ENCODE measurements at places on chromosomes 16 and 17.
A peak's percentile ranks its signal among the peaks of the same experiment; 100 is the strongest.

DNA sequence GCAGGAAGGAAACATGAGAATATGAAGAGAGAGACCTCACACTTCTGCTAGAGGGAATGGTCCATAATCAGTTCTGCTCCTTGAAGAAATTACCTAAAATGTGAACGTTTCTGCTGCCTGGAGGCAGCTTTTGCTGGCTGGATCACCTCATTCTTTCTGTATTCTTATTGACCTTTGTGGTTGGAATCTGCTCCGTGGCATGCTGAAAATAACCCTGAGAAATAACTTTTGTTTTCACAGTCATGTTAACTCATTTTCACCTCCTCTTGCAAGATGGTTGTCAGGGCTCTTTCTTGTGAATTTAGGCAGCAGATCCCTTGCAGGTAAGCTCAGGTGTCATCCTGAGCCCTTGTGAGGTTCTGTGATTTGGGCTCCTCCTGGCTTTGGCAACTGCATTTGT lies 70.2 kb downstream of the IRF8 start:
- DNase-seq, result no peak

GRCh38 chr17:29619251-29619650 lies 3.5 kb downstream of the CORO6 start:
- DNase-seq, result no peak

GRCh38 chr16:25633549-25633948 lies 58.2 kb upstream of the HS3ST4 start:
- DNase-seq, result no peak

- DNase-seq, result peak; percentile 83
These were observed 57.5 kb downstream of the BEAN1 start for GRCh38 chr16:66484453-66485213.

DNA sequence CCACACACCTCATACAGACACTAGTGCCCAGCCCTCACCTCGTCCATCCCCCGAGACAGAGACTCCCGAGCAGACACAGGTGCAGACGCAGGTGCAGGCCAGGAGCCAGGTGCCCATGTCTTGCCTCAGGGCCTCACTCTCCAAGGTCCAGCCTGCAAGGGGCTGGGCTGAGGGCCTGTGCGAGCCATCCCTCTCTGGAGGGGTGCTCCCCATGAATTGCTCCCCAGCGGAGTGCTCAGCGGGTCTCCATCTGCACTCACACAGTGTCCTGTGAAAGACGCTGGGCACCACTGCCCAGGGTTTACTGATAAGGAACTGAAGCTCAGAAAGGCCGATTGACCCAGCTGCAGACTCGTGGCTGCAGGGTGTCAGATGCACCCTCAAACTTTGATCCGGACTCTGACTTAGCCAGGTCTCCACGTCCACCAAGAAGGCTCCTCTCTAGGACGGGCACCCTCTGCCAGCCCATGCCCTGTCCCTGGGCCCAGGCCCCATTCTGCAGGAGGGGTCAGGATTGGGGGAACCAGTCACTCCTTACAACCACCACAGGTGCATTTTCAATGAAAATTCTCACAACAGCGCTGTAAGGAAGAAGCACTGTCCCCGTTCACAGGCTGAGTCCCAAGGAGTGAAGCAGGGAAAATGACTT lies 16.9 kb downstream of the POLR3K start:
- peak; percentile 86 for DNase-seq

DNA sequence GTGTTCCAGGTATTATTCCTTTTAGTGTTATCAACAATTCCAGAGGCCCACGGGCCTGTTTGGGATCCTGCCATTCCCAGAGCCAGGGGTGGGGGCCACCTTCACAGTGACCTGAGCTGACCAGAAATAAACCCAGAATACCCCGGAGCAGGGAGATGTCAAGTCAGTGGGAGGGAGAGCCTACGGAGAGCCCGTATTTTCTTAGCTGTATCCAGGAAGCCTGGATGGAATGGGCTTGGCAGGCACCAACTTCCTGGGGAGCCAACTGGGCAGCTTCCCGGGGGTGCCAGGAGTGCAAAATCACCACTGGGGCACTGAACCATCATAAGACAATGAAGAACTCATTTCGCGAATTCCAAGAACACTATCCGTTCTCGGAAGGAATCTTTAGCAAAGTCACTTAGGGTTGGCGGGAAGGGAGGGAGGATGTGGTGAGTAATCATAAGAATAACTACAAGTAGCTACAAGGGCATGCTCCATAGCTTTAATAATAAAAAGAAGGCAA lies 13.2 kb upstream of the MRTFB start:
- no peak for DNase-seq

DNA sequence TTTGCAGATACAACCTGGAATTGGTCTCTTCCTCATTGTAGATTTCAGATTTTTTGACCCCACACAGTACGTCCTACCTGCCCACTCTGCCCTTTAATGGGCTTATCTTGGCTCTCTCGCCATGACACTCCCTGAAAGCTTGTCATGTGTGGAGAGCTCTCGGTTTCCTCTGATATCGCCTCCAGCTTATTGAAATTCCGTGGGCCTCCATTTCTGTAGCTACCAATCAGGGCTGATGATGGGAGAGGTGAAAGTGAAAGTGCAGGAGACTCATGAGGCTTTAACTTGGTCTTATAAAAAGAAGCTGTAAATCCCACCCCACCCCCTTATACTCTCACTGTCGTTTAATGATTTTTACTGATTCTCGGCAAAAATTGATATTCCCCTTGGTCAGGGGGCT lies 17.7 kb downstream of the HOXB1 start:
- no peak for DNase-seq

Data from mesenteric fat pad (tissue), 1 donor.